Stomach (tissue), 19 donors: ENCODE measurements at places on chromosomes 2 and 18. TPM values are rescaled to one million over a fixed set of nuclear protein-coding genes. Genes with fewer than 3 reads are reported as not detected.
A peak's percentile ranks its signal among the peaks of the same experiment; 100 is the strongest.

DNA sequence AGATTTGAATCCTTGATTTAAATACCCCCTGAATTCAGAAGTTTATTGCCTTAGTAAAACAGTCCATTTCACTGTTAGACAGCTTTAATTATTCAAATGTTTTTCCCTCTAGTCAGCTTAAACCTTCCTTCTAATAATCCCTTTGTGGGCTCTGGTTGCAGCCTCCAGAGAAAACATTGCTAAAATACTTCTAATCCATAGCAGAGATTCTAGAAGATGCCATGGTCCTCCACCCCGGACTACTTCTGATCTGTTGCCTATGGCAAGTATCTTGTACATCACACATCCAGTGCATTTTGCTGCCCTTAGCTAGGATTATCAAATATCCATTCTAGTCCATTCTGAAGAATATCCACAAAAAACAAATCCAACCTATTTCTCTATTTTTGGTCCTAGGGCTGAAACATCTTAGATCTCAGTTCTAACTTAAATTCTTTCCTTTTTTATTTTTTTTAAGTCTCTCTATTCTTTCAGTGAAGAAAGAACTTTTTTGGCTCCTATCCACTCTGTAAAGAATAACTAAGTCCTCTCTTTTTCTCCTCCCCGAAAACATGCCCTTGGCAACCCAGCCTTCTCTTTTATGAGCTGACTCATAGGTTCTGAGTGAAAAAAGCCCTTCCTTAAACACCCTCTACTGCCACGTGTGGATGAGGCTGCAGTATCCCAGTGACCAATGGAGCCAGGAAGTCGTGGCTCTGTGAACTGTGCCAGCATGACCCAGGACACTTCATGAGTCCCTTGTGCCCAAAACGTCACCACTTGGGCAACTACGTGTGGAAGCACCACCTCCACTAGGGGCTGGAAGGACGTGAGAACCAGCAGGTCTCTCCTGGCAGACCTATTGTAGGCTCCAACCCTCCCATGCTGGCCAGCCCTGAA, 349.8 kb downstream of the TNS1 start:
- H3K4me3 ChIP-seq, result no peak overlapping the region
- peak overlapping the region; percentile 56 for H3K27ac ChIP-seq
- H3K4me1 ChIP-seq, result peaks cover 21% of the 10 kb centered on the region
- no peaks in the 10 kb centered on the region for H3K36me3 ChIP-seq

The ACSL3 gene
- total RNA-seq, result 189 TPM

DNA sequence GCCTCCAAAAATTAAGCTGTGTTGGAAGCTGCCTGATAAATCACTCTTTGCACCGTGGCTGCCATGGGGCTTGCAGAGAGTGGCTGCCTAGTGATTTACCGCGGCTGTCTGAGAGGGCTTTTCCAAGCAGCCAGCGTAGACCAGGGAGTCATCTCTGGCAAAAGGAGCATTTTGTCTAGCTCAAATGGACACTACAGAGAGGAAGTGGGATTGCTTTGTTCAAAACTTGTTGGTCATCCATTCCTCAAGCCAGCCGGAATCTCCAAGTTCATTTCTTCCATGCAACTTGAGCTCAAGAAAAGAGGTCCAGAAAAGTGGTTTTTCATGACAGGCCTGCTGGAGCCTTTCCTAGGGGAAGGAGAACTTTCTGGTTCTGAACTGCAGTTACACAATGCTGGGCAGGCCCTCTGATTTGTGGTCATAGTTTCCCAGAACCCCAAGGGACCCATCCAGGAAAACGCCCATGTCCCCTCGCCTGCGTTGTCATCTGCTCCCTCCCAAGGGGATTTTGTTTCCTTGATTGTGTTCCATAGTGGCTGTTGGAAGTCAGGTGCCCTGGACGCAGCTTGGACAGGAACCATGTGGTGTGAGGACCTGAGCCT, 108.1 kb downstream of the TRIB2 start:
- peak overlapping the region; percentile 53 for H3K27ac ChIP-seq
- no peak for DNase-seq
- peaks cover 5% of the 10 kb centered on the region for H3K4me1 ChIP-seq
- H3K27me3 ChIP-seq, result no peaks in the 10 kb centered on the region

- no peak overlapping the region for H3K4me3 ChIP-seq
- no peak overlapping the region for H3K27ac ChIP-seq
- no peaks in the 10 kb centered on the region for H3K36me3 ChIP-seq
- no peaks in the 10 kb centered on the region for H3K27me3 ChIP-seq
Observed at GRCh38 chr18:5461041-5461440, 82.8 kb downstream of the EPB41L3 start.

The STK39 gene
- total RNA-seq, result 30.9 TPM

The RGPD4 gene
- not detected for total RNA-seq

The ARHGAP28 gene
- total RNA-seq, result 33.8 TPM

The RND3 gene
- 14.0 TPM for total RNA-seq

DNA sequence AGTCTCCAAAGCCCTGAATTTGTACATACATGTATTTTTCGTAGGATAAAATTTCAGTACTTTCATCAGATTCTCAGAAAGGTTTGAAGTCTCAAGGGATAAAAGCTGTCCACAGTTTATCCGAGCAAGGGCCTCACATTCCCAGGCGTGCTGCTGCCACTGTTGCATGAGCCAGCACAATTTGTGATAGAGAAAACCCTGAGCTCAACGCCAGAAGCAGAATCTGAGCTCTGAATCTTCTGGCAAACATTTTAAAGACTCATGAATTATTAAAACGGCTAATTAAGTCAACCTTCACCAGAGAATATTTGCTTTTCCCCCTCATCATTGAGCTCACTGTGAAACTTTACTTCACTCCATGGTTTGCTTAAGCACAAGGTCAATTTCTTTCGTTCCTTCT, 38.5 kb upstream of the STPG4 start:
- no peak overlapping the region for H3K4me3 ChIP-seq
- DNase-seq, result no peak
- H3K27me3 ChIP-seq, result no peaks in the 10 kb centered on the region
- H3K4me1 ChIP-seq, result peaks cover 21% of the 10 kb centered on the region
- H3K36me3 ChIP-seq, result no peaks in the 10 kb centered on the region

DNA sequence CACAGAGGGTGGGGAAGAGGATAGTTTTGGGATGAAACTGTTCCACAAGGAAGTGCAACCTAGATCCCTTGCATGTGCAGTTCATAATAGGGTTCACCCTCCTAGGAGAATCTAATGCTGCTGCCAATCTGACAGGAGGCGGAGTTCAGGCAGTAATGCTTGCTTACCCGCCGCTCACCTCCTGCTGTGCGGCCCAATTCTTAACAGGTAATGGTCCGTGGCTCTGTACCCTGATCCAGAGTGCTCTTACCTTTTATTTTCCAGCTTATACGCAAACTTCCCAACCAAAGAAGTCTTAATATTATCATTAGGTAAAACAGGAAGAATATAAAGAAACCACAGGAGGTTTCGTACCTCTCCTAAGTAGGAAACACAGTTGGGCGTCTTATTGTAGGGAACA, 82.7 kb upstream of the CD302 start:
- peaks cover 3% of the 10 kb centered on the region for H3K4me1 ChIP-seq
- H3K4me3 ChIP-seq, result no peak overlapping the region
- no peak overlapping the region for H3K27ac ChIP-seq
- H3K36me3 ChIP-seq, result peaks cover 12% of the 10 kb centered on the region
- no peaks in the 10 kb centered on the region for H3K27me3 ChIP-seq
- no peak for DNase-seq

The FAM117B gene
- 17.5 TPM for total RNA-seq

DNA sequence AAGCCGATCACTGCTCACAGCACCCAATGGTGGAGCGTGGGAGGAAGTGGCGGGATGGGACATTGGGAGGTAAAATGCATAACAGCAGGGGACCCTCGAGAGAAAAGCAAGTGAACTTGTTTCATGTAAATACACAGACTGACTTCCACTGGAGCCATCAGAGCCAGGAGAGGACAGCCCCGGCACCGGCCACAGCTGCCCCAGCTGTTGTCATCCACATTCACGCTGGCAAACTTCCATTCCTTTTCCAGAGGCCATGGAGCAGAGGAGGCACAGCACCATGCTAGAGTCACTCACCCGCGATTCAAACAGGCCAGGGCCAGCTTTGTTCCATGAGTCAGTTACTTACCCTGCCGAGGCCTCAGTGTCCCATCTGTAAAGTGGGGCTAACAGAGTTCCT, 610.9 kb upstream of the SALL3 start:
- no peaks in the 10 kb centered on the region for H3K36me3 ChIP-seq
- no peak overlapping the region for H3K27ac ChIP-seq
- no peaks in the 10 kb centered on the region for H3K27me3 ChIP-seq
- H3K4me3 ChIP-seq, result no peak overlapping the region
